ENCODE measurements at places on chromosomes 6 and 20.

- DNase-seq: no peak
- no peaks in the 10 kb centered on the region for H3K27me3 ChIP-seq
- no peak overlapping the region for H3K27ac ChIP-seq
- no peaks in the 10 kb centered on the region for H3K4me1 ChIP-seq
- no peaks in the 10 kb centered on the region for H3K36me3 ChIP-seq
Measured at GRCh38 chr6:126738641-126739040, 379.8 kb upstream of the RSPO3 start.

DNA sequence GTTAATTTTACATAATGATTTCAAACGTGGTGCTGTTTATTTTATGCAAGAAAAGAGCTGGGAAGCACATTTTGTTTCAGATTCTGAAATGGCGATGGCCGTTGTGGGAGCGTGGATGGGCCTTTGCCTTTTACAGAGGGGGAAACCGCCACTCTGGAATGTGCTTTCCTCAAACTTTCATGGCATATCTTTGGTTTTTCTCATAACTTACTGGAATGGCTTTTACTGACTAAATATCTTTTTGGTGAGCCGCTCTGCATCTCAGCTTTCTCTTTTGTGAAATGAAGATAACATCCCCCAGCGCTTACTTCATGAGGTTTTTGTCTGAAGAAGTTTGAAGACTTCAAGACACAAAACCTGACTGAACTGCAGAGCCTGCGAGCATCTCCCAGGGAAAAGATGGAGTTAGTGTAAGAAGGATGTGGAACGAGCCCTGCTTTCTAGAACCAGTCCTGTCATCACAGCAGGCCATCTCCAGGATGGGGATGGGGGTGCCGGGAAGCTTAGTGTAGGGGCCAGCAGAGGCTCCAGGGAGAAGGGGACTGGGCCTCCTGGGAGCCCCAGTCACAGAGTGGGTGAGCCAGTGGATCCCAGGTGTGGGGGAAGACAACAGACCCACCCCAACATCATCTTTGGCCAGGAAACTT is 61.8 kb upstream of the TIAM2 start:
- DNase-seq: no peak
- H3K4me1 ChIP-seq: peaks cover 3% of the 10 kb centered on the region
- H3K27me3 ChIP-seq: no peaks in the 10 kb centered on the region
- H3K27ac ChIP-seq: no peak overlapping the region
- H3K4me3 ChIP-seq: no peak overlapping the region

GRCh38 chr6:15423286-15423993 is 177.6 kb downstream of the JARID2 start:
- no peaks in the 10 kb centered on the region for H3K27me3 ChIP-seq
- H3K4me1 ChIP-seq: peaks cover 73% of the 10 kb centered on the region
- H3K36me3 ChIP-seq: peaks cover 74% of the 10 kb centered on the region
- DNase-seq: no peak

DNA sequence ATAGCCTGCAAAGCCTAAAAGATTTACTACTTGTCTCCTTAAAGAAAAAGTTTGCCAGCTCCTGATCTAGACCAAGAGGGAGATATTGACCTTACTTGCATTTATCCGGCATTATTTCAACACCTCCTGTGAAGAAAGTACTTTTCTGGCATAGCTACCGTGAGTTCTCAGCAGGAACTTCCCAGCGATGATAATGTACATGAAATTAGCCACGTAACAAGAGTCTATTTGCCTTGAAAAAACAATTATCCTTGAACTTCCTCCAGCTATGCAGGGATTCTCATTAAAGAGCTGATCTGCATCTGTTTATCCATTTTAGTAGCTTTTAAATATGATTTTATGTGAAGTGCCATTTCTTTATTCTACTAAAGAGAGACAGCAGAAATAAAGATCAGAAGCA is 41.7 kb downstream of the ALDH5A1 start:
- H3K27ac ChIP-seq: no peak overlapping the region
- no peaks in the 10 kb centered on the region for H3K27me3 ChIP-seq
- no peaks in the 10 kb centered on the region for H3K4me1 ChIP-seq
- H3K4me3 ChIP-seq: no peak overlapping the region
- no peaks in the 10 kb centered on the region for H3K36me3 ChIP-seq

- H3K27ac ChIP-seq: no peak overlapping the region
- no peak for DNase-seq
- no peak overlapping the region for H3K4me3 ChIP-seq
- peaks cover 12% of the 10 kb centered on the region for H3K36me3 ChIP-seq
- H3K4me1 ChIP-seq: no peaks in the 10 kb centered on the region
- no peaks in the 10 kb centered on the region for H3K27me3 ChIP-seq
Measured at GRCh38 chr20:41540918-41541317, 77.3 kb downstream of the CHD6 start.

GRCh38 chr6:138227316-138227781 is 9.1 kb upstream of the PBOV1 start:
- no peaks in the 10 kb centered on the region for H3K36me3 ChIP-seq
- no peaks in the 10 kb centered on the region for H3K4me1 ChIP-seq

DNA sequence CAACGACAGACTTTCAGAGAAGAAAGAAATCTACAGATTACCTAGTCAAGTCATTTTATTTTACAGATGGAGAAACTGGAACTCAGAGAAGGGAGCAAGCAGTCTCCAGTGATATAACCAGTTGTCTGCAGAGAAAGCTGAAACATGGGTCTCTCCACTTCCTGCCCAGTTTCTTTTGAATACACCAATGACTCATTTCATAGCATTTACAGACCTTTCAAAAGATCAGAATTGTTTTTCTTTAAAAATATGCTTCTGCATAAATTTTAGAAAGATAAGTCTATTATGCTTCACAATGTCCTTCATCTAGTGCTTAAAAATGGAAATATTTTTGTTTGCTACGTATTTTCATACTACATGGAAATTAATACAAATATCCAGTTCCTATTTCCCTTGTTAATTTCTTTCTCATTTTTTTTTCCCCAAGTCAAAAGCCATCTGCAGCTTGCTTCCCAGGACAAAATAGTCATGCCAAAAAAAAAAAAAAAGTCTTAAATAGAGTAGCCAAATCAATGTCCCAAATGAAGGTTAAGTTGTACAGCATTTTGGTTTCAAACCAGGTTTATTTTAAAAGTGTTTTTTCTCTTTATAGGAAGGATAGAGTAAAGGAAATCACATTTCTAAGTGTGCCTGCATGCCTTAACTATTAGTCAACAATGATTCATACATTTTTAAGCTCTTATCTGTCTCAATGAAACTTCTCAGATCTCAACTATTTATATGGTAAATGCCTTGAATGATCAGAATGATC is 36.9 kb downstream of the ARHGAP18 start:
- peaks cover 47% of the 10 kb centered on the region for H3K4me1 ChIP-seq
- peak overlapping the region; percentile 68 for H3K4me3 ChIP-seq

DNA sequence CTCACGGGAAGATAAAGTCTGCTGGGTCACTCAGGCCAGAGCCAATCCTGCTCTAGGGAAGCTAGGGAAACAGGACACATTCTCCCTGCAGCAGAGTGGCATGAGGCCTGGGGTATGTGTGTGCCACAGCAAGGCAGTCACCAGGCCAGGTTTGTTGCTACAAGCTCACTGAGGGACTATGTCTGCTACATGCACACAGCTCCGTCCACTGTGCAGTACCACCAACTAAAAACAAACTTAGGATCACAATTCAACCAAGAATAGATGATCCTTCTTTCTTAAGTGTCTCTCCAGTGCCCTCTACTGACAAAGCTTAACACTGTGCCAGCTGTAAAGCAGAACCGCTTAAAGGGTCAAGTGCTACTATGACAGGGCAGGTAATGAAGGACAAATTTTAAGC is 192.5 kb downstream of the PTPRK start:
- H3K27me3 ChIP-seq: peaks cover 2% of the 10 kb centered on the region
- no peak overlapping the region for H3K27ac ChIP-seq
- H3K4me3 ChIP-seq: no peak overlapping the region
- peaks cover 6% of the 10 kb centered on the region for H3K4me1 ChIP-seq
- peak; percentile 57 for DNase-seq
- peaks cover 12% of the 10 kb centered on the region for H3K36me3 ChIP-seq

- H3K36me3 ChIP-seq: no peaks in the 10 kb centered on the region
- no peaks in the 10 kb centered on the region for H3K27me3 ChIP-seq
Measured at GRCh38 chr6:122726649-122727048, 52.9 kb upstream of the FABP7 start.

GRCh38 chr6:6751619-6752023 is 163.1 kb downstream of the LY86 start:
- H3K27me3 ChIP-seq: peaks cover 18% of the 10 kb centered on the region
- H3K4me3 ChIP-seq: no peak overlapping the region
- H3K36me3 ChIP-seq: no peaks in the 10 kb centered on the region
- no peak for DNase-seq

- H3K4me3 ChIP-seq: no peak overlapping the region
- H3K4me1 ChIP-seq: no peaks in the 10 kb centered on the region
- H3K27me3 ChIP-seq: peaks cover 31% of the 10 kb centered on the region
- no peaks in the 10 kb centered on the region for H3K36me3 ChIP-seq
- DNase-seq: no peak
Measured at GRCh38 chr20:38665506-38666285, 58.6 kb upstream of the SLC32A1 start.

DNA sequence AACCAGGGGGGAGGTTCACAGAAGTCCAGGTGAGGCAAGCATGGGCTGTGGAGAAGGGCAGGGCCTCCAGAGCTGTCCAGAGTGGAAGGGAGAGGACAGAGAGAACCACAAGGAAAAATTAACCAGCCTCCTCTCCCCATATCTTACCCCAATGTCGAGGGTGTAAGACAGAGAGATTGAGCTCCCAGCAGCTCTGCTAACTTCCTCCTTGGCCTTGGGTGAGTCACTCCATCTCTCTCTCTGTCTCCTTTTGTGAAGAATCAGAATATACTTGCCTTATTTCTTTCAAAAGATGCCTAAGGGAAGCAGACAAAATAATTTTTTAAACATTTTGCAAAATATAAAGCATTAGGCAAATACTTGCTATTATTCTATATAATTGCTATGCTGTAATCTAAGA is 58.3 kb upstream of the IYD start:
- H3K27me3 ChIP-seq: peaks cover 15% of the 10 kb centered on the region
- no peak overlapping the region for H3K4me3 ChIP-seq
- no peaks in the 10 kb centered on the region for H3K36me3 ChIP-seq
- no peak for DNase-seq
- peaks cover 10% of the 10 kb centered on the region for H3K4me1 ChIP-seq
- no peak overlapping the region for H3K27ac ChIP-seq

DNA sequence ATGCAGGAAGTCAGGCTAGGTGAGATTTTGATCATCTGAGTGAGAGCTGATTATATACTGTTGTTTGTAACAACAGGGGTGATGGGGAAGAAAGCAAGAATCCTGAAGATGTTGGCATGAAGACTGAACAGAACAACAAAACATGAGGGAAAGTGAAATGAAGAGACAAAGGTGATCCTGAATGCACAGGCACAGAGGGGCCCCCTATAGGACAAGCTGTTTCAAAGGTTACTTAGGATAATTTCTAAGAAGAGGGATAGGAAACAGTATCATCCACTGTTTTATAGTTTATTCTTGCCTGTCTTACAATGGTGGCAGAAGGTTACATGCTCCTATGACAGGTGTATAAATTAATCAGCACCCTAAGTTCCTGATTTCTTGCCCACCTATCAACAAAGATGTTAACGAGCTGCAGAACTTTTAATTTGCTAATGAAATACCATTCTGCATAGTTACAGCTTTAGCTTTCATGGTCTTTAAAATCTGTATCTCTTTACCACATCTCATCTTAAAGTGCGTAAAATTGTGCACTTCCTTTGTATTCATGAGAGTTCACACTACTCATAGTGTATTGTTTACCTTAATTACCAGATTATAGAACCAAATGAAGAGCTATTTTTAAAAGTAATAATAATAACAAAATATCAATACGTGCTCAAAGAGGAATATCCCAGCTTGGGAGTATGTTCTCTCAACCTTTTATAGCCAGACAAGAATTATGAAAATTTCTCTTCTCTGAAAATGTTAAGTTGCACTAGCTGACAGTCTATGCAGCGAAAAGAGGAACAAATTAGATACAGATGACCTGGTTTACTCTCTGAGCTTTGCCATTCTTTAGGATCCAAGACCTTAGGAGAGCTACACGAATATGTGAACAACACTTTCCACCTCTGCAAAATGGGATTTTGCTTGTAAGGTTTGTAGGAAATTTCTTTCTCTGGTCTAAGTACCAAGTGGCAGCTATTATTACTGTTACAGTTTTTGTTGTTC is 192.5 kb downstream of the EDN1 start:
- H3K4me3 ChIP-seq: no peak overlapping the region
- H3K36me3 ChIP-seq: no peaks in the 10 kb centered on the region
- DNase-seq: no peak
- H3K4me1 ChIP-seq: peaks cover 5% of the 10 kb centered on the region
- H3K27ac ChIP-seq: no peak overlapping the region

GRCh38 chr20:34834459-34834893 is 9.0 kb upstream of the NCOA6 start:
- no peak overlapping the region for H3K4me3 ChIP-seq
- DNase-seq: no peak
- H3K27ac ChIP-seq: no peak overlapping the region
- H3K27me3 ChIP-seq: peaks cover 29% of the 10 kb centered on the region
- H3K4me1 ChIP-seq: no peaks in the 10 kb centered on the region
- no peaks in the 10 kb centered on the region for H3K36me3 ChIP-seq

DNA sequence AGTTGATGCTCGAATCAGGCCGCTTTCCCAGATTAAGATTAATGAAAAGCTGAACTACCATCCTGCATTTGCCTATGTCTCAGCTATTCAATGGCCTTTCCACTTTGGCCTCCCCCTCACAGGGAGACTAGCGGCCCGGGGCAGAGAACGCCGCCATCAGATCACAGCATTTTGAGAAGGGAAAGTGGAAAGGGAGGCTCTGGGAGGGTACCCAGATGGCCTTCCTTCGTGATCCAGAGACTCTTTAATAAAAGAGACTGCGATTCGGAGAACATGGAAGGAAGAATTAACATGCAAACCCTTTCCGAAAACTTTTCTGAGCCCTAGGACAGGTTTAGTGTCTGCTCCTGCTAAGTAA is 533 bp downstream of the MRPS18A start:
- peak overlapping the region; percentile 95 for H3K4me3 ChIP-seq
- peaks cover 14% of the 10 kb centered on the region for H3K36me3 ChIP-seq
- peaks cover 46% of the 10 kb centered on the region for H3K4me1 ChIP-seq

DNA sequence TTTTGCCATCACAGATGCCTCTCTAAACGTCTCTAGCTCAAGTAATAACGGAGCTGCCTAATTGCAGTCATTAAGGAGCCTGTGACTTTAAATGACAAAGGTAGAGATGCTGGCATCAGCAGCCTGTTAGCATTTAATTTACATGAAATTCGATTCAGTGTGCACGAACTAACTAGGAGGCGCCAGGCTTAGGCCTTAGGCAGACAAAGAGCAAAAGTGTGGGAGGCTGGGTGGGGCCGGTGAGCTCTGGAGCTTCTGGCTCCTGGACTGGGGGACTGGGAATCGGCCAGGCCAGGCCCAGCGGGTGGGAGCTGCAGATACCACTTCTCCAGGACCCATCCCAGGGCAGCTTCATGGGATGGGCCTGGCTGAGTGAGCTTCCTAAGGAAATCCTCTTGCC is 170.0 kb upstream of the AGPAT4 start:
- H3K27me3 ChIP-seq: no peaks in the 10 kb centered on the region
- H3K4me1 ChIP-seq: peaks cover 3% of the 10 kb centered on the region
- no peak for DNase-seq
- no peaks in the 10 kb centered on the region for H3K36me3 ChIP-seq

GRCh38 chr6:156396068-156396771 is 381.0 kb upstream of the ARID1B start:
- DNase-seq: peak; percentile 33
- H3K4me3 ChIP-seq: peak overlapping the region; percentile 57
- peak overlapping the region; percentile 31 for H3K27ac ChIP-seq
- H3K36me3 ChIP-seq: no peaks in the 10 kb centered on the region

Measured in activated CD8-positive, alpha-beta T cell treated with anti-CD3 and anti-CD28 coated beads, Interleukin-2, amount 10 ng/mL, durations not matched to agents 7 days and 5 days (primary cell).